PC-9 (cell line): ENCODE measurements at places on chromosomes 7 and 10. TPM values are rescaled to one million over a fixed set of nuclear protein-coding genes. Genes with fewer than 3 reads are reported as not detected.

The SAP25 gene
- 11.0 and 15.3 TPM in 2 replicates for total RNA-seq

The TAS2R60 gene
- total RNA-seq: not detected in 2 replicates

The COL17A1 gene
- 31.6 and 41.3 TPM in 2 replicates for total RNA-seq

The FBXW4 gene
- total RNA-seq: 34.9 and 38.2 TPM in 2 replicates
